Activated T-cell treated with anti-CD3 and anti-CD28 coated beads, Interleukin-2, amount 50 U/mL, for 4 hours (primary cell): ENCODE measurements at places on chromosomes 4 and X. TPM values are rescaled to one million over a fixed set of nuclear protein-coding genes. Genes with fewer than 3 reads are reported as not detected.

DNA sequence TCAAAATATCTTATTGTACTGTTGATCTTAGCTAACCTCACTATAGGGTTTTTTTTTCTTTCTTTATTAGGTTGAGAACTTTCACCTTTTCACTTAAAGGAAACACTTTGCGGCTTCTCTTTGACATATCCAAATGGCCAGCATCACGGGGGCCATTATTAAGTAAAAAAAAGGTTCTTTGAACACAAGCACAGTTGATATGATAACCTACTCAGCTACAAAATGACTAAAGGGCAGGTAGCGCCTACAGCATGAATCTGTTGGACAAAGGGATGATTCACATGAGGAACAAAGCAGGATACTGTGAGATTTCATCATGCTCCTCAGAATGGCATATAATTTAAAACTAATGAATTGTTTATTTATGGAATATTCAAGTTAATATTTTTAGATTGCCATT is 119.6 kb downstream of the CCSER1 start:
- DNase-seq: no peak

DNA sequence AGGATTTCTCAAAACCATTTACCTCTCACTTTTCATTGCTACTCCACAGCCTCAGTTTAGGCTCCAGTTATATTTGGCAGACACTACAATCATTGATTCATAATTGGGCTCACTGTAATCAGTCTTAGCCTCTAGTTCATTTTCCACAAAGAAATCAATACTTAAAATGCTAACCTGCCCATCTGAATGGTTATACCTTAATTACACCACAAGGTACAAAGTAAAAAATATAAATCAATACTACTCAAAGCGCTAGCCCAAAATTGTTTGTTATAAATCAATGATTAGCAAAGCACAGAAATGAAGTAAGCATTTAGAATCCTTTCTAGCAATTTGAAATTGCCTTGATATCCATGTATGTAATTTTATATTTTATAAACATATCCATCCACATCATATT is 222.6 kb upstream of the NDST3 start:
- DNase-seq: no peak

- no peak for DNase-seq
Observed at GRCh38 chr4:111031001-111031579, 408.2 kb upstream of the PITX2 start.

GRCh38 chrX:107675823-107676555 is 47.7 kb downstream of the PRPS1 start:
- DNase-seq: no peak

Gene HELT
- total RNA-seq: not detected

DNA sequence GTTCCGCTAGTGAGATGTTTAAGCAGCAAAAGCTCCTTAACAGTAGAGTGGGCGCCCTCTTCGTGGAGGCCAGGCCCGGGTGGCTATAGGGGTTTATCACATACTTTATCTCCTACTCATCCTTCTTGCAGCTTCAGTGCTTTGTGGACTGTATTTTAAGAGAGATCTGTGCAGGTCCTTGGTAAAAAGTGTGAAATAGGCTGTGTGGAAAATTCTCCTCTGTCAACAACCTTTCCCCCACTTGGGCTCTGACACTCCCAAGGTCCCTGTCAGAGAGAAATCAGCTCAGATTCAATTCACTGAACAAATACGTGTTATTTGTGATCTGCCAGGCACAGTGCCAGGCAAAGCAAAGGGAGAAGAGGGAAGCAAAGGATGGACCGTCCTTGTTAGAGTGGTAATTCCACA is 214.3 kb upstream of the PPARGC1A start:
- DNase-seq: no peak

DNA sequence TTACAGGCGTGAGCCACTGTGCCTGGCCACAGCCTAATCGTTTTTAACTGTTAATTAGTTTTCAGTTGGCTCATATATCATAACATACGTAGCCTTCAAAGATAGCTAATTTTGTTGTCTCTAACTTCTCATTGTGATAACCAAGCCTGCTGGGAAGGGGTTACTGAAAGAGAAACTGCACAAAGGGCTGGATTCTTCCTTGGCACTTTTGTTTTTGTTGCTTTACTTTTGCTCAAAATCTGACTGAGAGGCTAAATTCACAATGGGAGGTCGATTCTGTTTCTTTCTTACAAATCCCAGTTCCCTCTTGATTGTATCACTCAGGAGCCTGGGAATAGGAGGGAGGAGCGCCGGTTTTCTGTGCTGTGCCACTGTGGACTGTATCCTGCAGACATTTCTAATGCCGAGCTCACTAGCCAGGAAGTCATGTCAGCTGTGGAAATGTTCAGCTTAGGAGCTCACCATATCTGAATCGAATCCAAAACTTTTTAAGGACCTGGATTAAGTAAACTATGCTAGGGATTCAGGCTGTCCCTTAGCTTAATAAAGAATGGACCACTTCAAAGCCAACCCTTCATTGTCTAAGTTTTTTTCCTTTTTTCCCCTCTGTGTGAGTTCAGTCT is 120.5 kb upstream of the FAT1 start:
- DNase-seq: no peak

GRCh38 chr4:58247792-58248191 is 1137.6 kb upstream of the IGFBP7 start:
- DNase-seq: no peak

- DNase-seq: no peak
Observed at GRCh38 chr4:155805016-155805415, 46.2 kb downstream of the GUCY1B1 start.

Gene TLL1
- not detected for total RNA-seq

- DNase-seq: no peak
Observed at GRCh38 chrX:110182362-110182761, 135.5 kb downstream of the AMMECR1 start.

DNA sequence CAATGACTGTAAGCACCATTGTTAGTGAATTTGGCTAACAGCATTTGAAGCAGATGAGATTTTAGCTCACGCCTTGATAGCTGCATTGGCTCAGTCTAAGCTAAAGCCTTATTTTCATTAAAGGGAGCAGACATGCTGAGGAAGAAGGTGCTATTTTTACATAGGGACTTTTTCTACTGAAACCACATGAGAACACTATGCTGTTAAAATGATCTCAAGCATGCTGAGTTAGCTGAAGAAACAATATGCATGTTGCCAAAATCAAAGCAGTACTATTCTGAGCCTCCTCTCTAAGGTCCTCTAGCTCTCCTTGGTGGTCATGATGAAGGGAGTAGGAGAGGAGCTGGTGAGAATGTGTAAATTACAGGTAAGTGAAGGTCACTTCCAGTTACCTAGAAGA is 134.4 kb upstream of the JADE1 start:
- DNase-seq: no peak
